ENCODE measurements at places on chromosomes 1 and 21.

GRCh38 chr1:41672641-41673361 is 188.3 kb upstream of the EDN2 start:
- DNase-seq = no peak

DNA sequence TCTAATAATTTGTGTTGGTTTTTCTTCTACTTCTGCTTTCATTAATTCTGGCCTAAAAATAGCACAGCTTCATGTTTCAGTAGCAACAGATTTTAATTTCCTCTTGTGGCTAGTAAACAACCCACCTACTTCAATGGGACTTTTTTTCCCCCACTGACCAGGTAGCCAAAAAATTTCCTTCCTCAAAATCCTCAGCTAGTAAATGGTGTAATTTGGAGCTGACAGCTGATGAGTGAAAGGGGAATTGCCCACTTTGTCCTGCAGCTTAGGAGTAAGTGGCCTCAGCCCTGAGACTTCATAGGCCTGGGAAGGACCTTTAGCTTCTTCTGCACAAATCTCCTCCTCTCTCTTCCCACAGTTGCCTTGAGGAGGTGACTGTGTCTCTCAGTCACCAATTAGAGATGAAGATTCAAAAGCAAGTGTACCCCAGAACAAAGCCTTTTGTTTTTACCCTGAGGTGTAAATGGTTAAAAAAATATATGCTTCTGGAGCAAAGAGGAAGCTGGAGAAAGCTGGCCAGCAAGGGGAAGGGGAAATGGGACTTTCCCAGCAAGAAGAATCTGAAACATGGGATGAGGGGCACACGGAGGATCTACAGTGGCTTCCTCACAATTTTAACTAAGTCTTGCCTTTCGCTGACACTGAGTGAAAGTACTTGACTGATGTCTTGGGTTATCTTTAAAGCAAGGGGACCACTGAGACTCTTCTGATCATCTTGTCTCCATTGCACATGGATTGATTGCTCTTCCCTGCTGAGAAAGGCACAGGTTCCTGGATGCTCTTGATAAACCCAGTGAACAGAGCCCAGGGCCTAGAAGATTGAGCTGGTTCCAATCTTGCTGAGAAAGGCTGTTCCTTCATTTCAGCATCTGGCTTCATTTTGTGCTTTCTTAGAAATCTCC is 35.8 kb upstream of the VCAM1 start:
- DNase-seq = no peak

- no peak for DNase-seq
Observed at GRCh38 chr1:237270353-237270752, 228.4 kb downstream of the RYR2 start.

DNA sequence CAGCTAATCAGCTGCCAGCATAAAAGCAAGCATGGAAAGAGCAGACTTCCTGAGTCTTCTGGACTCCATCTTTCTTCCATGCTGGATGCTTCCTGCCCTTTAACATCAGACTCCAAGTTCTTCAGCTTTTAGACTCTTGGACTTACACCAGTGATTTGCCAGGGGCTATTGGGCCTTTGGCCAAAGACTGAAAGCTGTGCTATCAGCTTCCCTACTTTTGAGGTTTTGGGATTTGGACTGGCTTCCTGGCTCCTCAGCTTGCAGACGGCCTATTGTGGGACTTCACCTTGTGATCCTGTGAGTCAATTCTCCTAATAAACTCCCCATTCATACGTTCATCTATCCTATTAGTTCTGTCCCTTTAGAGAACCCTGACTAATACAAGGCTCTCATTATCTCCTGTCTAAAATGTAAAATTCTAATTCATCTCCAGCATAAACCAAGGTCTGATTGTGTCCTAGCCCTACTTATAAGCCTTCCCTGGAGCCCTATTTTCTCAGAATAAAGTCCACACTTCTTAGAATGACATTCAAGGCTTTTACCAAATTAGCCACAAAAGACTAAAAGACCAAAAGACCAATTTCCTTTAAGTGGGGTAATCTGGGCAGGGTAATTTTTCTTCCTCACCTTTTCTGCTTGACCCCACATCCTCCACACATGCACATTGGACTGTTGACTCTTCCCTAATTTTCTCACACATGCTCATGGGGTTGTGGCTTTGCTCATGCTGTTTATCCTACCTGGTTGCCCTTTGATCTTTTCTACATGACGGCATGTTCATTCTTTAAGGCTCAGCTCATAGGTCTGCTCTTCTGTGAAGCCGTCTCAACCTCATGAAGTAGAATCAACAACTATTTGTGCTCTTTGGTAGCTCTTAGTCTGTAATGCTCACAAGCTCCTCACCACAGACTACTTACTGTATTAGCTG is 18.1 kb upstream of the ENAH start:
- DNase-seq = no peak

DNA sequence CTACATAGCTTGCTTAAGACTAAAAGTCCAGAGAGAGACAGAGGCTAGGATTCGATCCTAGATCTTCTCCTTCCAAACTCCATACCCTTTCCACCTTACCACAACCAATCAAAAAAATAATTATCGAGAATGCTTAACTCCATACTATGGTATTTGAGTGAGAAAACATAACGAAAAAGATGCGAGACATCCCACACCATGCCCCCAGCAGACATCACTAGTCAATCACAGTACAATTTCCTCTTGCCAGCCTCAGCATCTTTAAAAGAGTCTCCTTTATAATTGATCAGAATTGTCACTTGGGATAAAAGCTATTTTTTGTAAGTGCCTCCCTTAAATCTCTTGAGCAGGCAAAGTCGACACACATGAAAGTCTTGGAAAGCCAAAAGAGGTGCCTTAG is 875 bp downstream of the NCF2 start:
- DNase-seq = no peak

GRCh38 chr1:193111641-193112090 is 6.5 kb upstream of the GLRX2 start:
- DNase-seq = peak; percentile 57

GRCh38 chr21:46527801-46528200 is 69.1 kb downstream of the DIP2A start:
- DNase-seq = no peak

DNA sequence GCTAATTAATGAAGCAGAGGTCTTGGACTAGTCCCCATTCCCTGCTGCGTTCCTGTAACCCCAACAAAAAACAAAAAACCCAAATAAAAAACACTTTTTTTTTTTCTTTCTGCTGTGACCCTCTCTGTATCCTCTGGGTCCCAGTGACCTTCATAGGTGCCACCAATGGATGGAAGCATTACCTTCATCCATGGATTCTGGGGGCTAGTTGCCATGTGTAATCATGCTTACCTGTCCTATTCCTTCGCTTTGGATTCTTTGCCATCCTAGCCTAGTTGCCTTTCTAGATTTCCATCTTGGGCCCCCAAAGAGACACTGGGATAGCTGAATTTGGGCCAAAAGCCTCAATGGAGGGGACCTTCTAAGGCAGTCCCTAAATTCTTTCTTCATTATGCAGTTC is 1208.7 kb downstream of the BRINP3 start:
- peak; percentile 50 for DNase-seq

DNA sequence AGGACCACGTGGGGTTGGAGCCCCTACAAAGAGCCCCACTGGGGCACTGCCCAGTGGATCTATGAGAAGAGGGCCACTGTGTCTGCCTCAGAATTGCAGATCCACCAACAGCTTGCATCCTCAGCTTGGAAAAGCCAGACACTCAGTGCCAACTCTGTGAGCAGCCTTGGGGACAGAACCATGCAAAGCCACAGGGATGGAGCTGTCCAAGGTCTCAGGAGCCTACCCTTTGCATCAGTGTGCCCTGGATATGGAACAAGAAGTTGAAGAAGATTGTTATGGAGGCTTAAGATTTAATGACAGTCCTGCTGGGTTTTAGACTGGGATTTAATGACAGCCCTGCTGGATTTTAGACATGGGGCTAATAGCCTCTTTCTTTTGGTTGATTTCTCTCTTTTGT is 1670.9 kb downstream of the PLA2G4A start:
- DNase-seq = no peak

DNA sequence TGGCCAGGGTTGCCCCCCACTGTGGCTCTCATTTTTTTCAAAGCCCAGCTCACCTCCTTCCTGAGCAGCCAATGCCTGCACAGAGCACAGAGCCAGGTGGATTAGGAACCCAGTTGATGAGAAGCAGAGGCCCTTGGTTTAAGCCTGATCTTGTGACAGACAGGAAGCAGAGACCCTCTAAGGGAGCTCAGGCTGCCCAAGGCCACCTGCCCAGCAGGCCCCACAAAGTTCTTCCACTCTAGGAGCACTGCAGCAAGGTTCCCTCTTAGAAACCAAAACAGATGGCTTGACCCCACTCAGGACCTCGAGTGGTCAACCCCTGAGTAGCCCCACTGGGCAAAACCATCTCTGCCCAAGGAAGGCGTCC is 25.5 kb upstream of the PRSS38 start:
- no peak for DNase-seq

DNA sequence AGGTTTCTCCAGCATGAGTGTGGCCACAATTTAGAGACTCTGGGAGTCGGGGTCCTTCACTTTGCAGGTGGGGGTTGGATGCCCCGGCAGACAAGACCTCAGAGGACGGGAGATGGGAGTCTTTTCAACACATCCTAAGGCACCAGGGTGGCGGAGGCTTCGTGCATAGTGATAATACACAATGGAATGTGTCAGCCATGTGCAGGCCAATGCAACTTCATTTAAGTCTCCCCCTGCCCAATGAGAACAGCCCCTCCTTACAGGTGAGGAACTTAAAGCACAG is 75.9 kb upstream of the IFFO2 start:
- DNase-seq = no peak

DNA sequence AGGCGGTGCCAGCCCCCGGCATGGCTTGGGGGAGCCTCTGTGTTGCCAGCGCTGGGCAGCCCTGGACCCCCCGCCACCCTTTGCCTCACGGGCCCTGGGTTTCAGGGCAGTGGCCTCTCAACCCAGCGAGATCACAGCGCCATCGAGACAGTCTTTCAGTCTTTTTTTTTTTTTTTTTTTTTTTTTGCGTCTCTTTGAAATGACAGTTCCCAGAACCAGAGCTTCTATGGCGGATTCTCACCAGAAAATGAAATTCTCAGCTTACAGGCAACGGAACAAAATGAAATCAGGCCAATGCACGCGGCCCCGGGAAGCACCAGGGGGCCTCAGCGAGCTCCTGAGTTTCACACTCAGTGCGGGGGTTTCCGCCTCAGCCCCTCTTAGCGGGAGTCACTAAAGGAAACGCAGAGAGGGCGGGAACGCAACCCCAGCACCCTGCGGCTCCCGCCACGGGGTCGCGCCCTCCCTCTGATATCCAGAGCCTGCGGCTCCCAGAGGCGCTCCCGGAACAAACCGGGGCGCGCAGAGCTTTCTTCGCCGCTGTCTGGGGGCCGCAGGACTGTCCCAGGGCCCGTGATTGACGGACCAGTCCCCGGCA is 8.0 kb upstream of the COL6A1 start:
- DNase-seq = peak; percentile 26

GRCh38 chr1:172537366-172537765 is 4.4 kb downstream of the SUCO start:
- no peak for DNase-seq

DNA sequence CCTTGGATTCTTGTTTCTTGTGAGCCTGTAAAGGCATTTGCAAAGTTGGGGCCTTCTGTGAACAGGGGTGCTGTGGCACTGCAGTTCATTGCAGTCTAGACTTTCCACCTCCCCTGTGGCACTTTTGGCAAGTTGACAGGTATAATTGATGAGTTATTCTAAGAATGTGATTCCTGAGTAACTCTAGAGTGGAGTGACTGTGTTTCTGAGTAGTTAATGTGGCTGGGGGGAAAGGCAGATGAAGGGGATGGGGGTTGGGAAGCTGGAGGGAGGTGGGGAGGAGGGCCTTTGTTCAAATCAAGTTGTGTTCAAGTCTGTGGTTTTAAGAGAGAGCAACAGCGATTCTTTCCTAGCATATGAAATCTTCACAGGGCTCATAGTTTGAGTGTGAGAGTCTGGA is 32.9 kb downstream of the PBX1 start:
- DNase-seq = no peak

GRCh38 chr1:182833271-182833670 is 5.9 kb upstream of the DHX9 start:
- no peak for DNase-seq

- DNase-seq = no peak
Observed at GRCh38 chr1:217059401-217059800, 336.2 kb upstream of the ESRRG start.

DNA sequence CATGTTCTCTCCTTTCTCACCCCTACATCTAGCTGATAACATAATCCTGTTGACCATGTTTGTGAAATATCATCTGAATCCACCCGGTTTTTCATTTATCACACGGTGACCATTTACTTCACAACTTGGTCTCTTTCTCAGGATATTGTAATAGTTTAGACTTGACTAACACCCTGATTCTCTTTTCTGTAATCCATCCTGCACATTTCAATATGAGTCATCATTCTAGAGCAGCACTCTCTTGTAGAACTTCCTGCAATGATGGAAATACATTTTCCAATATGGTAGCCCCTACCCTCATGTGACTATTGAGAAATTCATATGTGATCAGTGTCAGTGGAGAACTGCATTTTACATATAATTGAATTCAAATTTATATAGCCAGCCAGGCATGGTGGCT is 2.3 kb upstream of the JAM2 start:
- DNase-seq = no peak

DNA sequence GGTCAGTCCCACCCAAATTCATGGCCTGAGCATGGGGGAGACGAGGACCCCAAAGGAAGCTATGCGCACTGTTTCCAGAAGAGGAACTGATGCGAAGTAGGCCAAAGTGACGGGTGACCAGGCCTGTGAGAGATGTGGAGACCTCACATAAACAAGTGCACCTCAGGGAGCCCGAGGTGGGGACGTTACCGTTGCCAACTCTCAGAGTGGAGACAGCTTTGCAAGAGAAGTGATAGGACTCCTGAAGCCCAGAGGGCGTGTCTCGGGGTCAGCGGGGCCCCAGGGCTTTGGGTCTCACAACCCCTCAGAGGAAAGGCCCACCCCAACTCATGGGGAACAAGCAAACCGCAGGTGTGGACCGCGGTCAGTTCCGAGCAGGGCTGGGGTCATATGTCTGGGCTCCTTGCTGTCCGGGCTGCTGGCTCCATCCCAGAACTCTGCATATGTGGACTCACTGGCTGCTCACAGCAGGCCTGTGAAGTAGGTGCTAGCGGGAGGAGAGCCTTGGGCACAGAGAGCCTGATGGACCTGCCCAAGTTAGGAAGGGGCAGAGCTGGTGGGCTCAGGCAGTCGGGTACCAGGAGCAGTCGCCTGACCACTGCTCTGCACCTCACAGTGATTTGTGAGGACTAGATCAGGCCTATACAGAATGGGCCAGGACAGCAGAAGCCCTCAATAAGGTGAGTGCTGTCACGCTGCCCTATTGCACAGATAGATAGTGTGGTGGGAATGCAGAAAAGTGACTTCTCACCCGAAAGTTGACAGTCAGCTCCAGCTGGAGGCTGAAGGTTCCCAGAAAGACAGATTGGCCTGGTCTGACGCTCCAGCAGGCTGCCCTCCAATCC is 26.2 kb downstream of the STUM start:
- no peak for DNase-seq

GRCh38 chr1:15180945-15181523 is 27.5 kb downstream of the TMEM51 start:
- DNase-seq = no peak

GRCh38 chr1:21232044-21232443 is 55.3 kb upstream of the EIF4G3 start:
- DNase-seq = peak; percentile 35

- DNase-seq = no peak
Observed at GRCh38 chr1:209820986-209821385, 6.8 kb upstream of the UTP25 start.
